ENCODE measurements at places on chromosomes 16 and 17.

GRCh38 chr17:3026856-3027751, 36.3 kb downstream of the OR1D5 start:
- DNase-seq, result peak; percentile 81

DNA sequence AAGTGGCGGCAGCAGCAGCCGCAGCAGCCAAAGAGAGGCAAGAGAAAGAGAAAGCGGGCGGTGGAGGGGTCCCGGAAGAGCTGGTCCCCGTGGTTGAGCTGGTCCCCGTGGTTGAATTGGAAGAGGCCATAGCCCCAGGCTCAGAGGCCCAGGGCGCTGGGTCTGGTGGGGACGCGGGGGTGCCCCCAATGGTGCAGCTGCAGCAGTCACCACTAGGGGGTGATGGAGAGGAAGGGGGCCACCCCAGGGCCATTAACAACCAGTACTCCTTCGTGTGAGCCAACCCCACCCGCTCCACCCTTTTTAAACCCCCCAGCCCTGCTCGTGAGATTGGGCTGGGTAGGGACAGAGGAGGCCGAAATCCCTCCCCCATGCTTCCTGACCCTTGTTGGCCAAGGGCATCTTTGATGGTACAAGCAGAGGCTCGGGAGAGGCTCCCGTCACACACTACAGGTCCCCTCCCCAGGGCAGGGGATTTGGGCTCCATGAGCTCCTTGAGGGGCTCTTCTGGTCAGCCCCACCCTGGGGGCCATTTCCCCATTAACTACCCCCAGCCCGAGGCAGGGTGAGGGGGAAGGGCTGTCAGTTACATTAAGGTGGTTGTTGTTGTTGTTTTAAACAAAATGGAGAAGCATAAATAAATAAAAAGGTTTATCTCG, 4.6 kb upstream of the ATP2A1 start:
- DNase-seq, result no peak

- no peak for DNase-seq
Measured at GRCh38 chr17:75181608-75182318, 996 bp downstream of the SUMO2 start.

GRCh38 chr16:72312828-72313227, 140.9 kb upstream of the PMFBP1 start:
- no peak for DNase-seq

- no peak for DNase-seq
Measured at GRCh38 chr16:28324235-28324886, 32.0 kb downstream of the SBK1 start.

DNA sequence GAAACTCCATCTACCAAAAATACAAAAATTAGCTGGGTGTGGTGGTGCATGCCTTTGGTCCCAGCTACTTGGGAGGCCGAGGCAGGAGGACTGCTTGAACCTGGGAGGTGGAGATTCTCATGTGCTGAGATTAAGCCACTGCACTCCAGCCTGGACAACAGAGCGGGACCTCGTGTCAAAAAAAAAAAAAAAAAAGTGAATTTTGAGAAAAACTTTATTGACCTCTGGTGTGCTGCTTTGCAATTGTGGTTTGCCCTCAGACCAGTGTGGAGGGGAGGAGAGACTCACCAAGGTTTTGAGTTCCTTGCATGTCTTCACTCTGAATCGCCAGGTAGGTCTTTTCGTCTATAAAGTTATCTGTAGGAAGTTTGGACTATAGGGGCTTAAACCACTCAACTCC, 145.2 kb downstream of the CPPED1 start:
- no peak for DNase-seq

GRCh38 chr16:4876646-4877379, 29.5 kb downstream of the UBN1 start:
- DNase-seq, result no peak

GRCh38 chr16:83116274-83116892, 489.6 kb downstream of the CDH13 start:
- no peak for DNase-seq

DNA sequence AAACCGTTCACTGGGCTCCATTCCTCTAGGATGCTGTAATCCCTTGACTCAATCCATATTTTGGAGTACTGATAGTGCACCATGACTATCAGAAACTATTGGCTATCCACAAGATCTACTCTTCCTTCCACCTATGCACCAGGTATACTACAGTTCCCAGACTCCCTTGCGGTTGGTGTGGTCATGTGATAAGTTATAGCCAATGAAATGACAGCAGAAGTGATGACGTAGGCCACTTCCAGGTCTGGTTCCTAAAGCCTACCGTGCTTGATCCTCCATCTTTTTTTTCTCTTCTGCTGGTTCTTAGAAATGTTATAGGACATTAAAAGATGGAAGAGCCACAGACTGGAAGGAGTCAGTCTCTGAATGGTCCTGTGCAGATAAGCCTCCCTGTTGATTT, 278.8 kb upstream of the C16orf82 start:
- peak; percentile 59 for DNase-seq

- no peak for DNase-seq
Measured at GRCh38 chr17:48505788-48506187, 25.0 kb downstream of the HOXB1 start.

GRCh38 chr16:22638393-22639206, 127.9 kb downstream of the NPIPB5 start:
- DNase-seq, result no peak

DNA sequence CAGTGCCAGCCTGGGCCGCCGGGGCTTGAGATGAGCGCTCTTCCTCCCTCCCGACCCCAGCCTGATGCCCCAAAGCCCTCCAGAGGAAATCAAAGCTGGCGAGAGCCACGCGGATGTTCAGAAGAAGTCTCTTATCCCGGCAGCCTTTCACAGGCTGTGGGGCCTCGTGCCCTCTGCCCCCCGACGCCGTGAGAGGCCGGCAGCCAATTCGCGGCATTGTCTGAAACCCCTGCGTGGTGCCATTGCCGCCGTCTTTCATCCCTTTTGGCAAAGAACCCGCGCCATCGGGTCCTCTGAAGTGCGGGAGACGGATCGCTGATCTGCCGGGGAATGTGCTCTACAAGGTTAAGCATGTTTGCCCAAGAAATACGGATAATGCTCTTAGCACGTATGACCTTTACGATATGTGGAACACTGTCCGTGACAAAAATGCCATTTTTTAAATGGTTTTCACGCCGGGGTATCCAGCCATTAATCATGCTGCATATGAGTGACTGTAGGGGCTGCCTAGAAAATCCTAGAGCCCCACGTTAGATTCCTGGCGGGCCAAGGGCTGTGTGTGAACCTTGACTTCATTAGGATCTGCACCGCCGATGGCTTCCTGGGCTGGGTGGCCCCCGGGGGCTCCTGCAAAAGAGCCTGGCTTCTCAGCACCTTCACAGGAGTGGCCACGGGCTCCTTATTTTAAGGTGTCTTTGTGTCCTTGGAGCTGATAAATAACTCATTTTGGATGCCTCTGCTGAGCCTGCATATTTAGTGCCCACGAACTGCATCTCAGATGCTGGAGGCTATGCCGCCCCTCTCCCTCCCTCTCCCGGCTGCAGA, 165.1 kb upstream of the TNRC6C start:
- DNase-seq, result no peak

DNA sequence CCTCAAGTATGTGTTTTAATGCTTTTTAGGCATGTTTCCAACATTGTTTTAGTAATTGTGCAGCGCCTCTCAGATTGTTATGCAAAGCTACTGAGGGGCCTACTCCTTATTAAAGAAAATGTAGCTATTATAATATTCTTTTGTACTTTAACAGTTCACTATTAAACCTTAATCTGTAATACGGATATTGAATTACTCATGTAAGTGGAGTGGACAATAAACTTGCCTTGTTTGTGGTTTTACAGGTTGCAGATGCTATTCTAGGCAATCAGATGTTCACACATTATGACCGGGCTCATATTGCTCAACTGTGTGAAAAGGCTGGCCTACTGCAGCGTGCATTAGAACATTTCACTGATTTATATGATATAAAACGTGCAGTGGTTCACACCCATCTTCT, 41.0 kb downstream of the PTRH2 start:
- DNase-seq, result no peak

DNA sequence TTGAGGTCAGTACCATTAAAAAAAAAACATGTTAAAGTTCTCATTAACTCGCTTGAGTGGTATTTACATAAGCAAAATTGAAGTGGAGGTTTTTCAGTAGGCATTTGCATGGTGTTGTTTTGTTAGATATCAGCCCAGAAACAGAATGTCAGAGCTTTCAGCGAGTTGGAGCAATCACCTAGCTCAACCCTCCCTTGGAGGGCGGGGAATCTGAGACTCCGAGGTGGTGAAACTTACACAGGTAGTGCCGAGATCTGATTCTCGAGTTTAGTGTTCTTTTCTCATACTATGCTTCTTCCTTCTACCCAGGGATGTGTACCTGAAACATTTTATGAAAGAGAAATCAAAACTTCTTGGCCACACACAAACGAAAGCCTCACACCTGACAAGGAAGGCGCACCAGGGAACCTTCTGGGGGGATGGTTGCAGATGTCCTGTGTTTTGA, 6.6 kb downstream of the SEC14L1 start:
- no peak for DNase-seq

DNA sequence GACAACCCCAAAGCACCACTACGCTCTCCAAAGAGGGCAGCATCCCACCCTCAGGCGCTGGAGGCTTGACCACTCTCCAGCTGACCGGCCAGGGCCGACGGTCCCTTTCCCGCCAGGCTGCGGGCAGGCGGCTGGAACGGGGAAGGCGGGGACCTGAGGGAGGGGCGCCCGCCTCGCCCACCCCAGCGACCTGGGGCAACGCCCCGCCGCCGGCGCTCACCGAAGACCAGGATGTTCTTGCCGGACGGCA, 431 bp downstream of the DYNC1LI2 start:
- no peak for DNase-seq

- no peak for DNase-seq
Measured at GRCh38 chr17:4497101-4497824, 1.4 kb upstream of the SPNS2 start.

DNA sequence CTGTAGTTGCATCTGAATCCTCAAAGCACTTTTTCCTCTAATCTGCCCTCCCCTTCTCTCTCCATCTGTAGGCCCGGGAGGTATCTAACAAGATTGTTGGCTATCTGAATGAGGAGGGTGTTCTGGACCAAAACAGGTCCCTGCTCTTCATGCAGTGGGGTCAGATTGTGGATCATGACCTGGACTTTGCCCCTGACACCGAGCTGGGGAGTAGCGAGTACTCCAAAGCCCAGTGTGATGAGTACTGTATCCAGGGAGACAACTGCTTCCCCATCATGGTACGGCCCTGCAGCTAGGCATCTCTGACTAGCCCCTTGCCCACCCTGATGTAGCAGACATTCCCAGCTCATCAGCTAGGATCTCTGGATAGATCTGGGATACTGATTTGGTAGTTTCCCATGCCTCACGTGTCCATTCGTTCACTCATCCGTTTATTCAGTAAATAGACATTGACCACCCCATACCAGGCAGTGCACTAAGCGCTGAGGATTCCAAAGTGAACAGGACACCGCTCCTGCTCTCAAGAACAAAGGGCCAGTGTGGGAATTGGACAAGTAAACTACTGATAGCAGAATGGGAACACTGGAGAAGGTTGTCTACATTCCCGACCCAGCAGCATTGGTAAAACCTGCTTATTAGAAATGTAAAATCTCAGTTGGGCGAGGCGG, 12.1 kb downstream of the LPO start:
- no peak for DNase-seq

GRCh38 chr17:970364-970763, 9.2 kb downstream of the NXN start:
- no peak for DNase-seq

- no peak for DNase-seq
Measured at GRCh38 chr16:25027281-25027680, 12.1 kb upstream of the ARHGAP17 start.

GRCh38 chr17:64998436-64999190, 57.9 kb downstream of the GNA13 start:
- DNase-seq, result no peak

- DNase-seq, result no peak
Measured at GRCh38 chr16:17557480-17557879, 86.7 kb upstream of the XYLT1 start.

DNA sequence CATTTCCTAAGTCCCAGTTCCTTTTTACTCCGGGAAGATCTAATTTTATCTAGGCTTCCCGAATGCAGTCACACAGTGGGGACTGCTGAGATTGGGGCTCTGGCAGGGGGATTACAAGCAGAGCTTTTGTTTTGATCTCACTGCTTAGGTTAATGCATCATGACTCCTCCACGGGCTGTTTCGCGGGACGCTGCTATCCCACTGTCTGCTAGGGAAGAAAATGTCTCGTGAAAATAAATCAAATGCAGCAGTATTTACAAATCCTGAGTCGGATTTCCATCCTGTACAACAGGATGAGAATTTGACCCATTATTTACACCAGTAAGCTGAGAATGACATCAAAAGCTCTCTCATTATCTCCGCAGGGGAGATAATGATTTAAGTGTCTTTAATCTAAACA, 83.8 kb downstream of the CDH11 start:
- DNase-seq, result no peak

GRCh38 chr16:85936816-85937215, 37.9 kb downstream of the IRF8 start:
- no peak for DNase-seq

DNA sequence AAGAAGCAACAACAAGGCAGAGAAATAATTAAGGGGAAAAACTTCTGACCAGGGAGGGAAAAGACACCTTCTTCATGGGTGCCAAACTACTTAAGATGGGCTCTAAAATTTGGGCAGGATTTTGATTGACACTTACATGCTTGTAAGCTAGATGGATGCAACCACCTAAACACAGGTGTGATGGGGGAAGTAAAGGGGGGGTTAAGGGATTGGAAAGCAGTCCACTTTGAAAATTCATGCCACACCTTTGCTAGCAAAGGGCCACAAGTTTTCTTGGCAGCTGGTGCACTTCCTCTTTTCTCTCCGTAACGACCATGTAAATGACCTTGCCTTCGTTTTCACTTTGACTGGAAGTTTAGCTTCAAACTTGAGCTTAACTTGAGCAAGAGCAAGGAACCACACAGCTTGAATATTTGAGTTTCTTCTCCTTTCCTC, 14.3 kb upstream of the PRKAR1A start:
- DNase-seq, result no peak

- DNase-seq, result no peak
Measured at GRCh38 chr17:17225901-17226300, 11.1 kb downstream of the FLCN start.

DNA sequence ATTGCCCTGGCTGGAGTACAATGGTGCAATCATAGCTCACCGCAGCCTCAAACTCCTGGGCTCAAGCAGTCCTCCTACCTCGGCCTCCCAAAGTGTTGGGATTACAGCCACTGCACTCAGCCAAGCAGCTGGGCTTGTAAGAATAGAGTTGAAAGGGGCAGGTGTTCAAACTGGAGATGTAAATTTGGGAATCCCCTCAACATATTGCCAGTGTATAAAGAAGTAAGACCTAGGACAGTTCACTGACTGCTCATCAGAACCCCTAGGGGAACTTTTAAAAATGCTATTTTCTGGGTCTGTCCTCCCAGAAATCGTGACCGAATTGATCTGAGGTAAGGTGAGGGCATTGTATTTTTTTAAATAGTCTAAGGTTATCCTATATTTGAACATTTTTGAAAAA, 8.9 kb upstream of the DNAJA2 start:
- DNase-seq, result no peak
